Fibroblast of lung (primary cell): ENCODE measurements at places on chromosomes 12 and 14. TPM values are rescaled to one million over a fixed set of nuclear protein-coding genes. Genes with fewer than 3 reads are reported as not detected.

DNA sequence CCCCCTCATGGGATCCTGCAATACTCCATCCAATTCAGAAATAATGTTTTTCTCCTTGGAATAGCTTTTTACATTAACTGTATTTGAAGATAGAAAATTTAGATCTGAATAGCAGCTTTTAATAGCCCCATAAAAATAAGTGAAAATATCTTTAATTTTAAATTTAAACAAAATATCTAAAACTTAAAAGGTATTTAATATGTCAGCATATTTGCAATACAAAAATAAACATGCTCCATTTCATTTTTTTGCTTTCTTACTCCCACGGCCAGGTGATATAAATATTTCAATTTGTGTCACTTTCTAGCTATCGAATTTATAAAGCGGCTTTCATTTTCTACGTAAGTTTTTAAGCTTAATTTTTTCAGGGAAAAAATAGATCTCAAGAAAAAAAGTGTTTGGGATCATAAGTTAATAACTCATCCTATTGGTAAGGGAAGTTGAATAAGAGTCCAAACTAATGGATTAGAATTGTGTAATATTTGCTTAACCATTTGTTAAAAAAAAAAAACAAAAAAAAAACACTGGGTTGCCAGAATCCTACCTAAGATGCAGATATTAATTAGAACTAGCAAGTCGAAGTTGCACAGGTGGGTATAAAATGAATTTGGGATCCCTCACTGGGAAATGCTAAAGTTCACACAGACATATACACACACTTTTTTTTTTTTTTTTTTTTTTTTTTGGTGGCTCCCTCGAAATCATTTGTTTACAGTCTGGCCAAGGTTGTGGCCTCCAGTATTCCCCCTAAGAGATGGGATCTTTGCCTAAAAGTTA, 47.6 kb downstream of the PPP2R5C start:
- peak overlapping the region; percentile 62 for H3K4me3 ChIP-seq
- H3K27me3 ChIP-seq = no peaks in the 10 kb centered on the region
- no peak for DNase-seq

DNA sequence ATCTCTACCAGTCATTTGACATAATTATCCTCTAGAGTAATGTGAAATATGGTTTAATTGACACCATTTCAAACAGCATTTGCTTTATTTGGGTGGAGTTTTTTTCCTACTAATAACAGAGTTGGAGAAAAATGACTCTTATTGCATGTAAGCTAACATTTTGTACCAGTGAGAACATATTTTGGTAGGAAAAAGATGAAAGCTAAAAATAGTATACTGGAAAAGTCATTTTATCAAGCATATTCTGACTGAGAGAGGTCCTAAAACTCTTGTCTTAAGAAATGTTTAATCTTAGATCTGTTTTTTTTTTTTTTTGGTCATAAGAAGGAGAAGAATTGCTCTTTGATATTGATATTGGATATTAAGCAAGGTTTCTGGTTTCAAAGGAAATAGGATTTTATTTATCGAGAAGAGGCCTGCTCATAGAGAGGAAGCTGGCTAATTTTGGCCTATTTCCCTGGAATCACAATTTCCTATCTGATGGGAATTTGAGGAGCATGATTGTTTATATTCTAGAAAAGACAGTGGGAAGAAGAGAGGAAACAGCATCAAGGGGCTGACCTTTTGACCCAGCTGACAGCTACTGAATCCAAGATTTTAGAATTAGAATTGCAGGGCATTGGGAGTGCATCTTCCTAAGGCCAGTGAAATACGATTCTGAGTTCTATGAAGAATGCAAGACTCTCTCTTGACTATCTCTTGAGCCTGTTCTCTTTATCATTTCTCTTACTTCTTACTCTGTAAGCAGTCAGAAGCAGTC, 19.4 kb downstream of the OTOGL start:
- no peak overlapping the region for H3K4me3 ChIP-seq
- no peak overlapping the region for H3K27ac ChIP-seq
- no peaks in the 10 kb centered on the region for H3K36me3 ChIP-seq
- DNase-seq = no peak
- no peaks in the 10 kb centered on the region for H3K4me1 ChIP-seq

Gene AMHR2
- not detected in 2 replicates for total RNA-seq

Gene SLCO1B3
- not detected in 2 replicates for total RNA-seq

DNA sequence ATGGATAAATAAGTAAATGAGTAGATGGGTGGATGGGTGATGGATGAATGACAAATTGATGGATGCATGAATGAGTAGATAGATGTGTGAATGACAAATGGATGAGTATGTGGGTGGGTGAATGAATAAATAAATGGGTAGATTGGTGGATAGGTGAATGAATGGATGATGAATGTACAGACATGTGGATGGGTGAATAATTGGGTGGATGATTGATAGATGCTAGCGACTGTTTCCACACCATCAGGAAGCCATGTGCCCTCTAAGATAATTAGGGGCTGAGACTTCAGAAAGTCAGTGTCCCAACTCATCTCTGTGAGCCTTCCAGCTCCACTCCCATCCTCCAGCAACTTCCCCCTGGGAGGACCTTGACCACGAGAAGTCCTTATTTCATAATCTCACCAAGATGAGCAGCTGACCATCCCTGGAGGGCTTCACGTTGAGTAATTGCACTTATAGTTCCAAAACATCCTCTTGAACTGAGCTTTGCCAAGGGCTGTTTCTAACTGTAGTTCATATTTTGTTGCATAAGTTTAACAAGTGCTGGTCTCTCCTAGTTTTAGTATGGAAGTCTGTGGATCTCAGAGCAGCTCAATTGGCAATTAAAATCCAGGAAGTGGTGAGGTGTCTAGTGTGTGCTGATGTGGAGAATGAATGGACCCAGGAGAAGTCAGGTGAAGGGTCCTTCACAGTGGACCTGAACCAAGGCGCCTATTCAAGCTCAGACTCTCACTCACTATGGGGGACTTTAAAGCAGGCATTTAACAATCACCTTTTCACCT, 295.7 kb downstream of the ADGRD1 start:
- H3K4me1 ChIP-seq = no peaks in the 10 kb centered on the region
- no peak for DNase-seq
- no peaks in the 10 kb centered on the region for H3K27me3 ChIP-seq

Gene NFKBIA
- total RNA-seq = 67.9 and 73.4 TPM in 2 replicates

Gene GLIPR1L2
- 0.33 and 1.0 TPM in 2 replicates for total RNA-seq

Gene EDDM3A
- not detected in 2 replicates for total RNA-seq

Gene POLE
- 9.0 and 9.6 TPM in 2 replicates for total RNA-seq

GRCh38 chr12:92471551-92471950, 231.2 kb upstream of the PLEKHG7 start:
- H3K36me3 ChIP-seq = no peaks in the 10 kb centered on the region
- H3K4me3 ChIP-seq = no peak overlapping the region
- no peaks in the 10 kb centered on the region for H3K4me1 ChIP-seq
- H3K27ac ChIP-seq = no peak overlapping the region
- no peaks in the 10 kb centered on the region for H3K27me3 ChIP-seq

Gene RPL6
- total RNA-seq = 679 and 950 TPM in 2 replicates

Gene SDR9C7
- not detected in 2 replicates for total RNA-seq
